ENCODE measurements at places on chromosomes 1 and 21.

GRCh38 chr1:8985915-8986813, 40.1 kb downstream of the SLC2A7 start:
- peak; percentile 97 for DNase-seq

DNA sequence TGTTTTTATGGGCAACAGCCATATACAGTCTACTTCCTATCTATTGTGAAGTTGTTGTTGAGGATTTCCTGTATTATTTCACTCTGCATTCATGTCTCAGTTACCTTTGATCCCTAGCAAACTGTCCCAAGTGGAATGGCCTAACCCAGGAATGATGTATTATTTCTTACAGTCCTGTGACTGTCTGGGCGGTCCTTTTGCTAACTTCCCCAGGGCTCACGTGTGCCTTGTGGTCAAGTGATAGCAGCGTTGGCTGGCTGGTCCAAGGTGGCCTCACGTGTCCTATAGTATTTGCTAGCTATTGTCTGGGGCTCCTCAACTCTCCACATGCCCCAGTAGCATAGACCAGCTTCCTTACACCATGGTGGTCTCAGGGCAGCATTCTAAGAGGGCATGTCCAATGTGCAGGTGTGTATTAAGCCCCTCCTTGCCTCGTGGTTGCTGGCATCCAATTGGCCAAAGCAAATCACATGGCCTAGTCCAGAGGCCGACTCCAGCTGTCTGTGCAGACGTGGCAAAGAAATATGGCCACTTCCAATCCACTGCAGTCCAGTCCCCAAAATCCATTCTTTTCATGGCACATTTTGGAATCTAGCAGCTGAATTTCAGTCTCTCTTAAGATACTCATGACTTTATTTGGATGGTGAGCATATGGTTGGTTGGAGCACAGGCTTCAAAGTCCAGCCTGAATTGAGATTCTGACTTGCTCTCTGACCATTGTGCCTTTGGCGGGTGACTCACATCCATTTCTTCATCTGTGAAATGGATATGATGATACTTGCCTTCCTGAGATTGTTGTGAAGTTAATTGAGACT, 94.1 kb downstream of the GALNT2 start:
- DNase-seq, result no peak

DNA sequence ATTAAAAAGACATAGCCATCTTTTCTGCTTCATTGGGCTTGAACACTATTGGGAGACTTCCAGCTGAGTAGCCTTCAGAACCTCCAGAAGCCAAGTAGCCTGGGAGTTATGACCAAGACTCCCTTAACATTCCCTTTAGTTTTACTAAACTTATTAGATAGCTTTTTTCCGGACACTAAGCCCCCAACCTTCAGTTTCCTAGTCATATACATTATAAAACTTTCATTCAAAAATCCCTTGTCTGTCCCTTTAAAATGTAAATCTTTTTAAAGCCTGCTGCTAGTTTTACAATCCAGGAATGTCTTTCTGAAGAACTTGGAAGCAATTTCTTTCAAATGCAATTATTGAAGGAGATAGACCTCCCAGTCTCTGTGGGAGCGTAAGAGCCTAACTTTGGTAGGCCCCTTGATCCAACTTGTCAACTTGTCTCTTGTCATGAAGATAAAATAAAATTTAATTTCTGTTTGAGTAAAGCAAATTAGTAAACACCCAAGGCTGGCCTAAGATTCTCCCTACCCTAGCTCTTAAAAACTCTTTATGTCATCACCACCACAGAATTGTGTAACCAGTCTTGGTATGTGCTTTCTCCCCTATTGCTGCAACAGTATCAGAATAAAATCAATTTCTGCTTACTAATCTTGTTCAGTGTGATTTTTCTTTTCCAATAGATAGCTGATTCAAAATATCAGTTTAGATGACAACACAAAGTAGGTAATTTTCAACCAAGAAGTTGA, 796.2 kb downstream of the PLA2G4A start:
- no peak for DNase-seq

DNA sequence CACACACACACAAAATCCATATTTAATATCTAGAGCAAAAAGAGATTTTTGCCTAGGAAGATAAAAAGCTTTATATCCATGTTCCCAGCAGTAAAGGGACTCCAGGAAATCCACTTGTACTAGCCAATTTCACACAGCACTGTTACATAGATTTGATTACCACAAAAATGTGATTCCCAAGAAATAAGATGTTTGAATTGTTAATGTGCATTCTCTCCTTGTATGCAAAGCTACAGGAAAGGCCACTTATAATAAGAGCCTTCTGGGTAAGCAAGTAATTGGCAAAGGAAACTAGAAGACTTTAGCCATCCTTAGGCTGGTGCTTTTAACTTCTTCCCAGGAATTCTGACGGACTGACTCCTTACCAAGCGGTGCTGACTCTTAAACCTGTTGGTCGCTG, 89.3 kb downstream of the LBR start:
- DNase-seq, result no peak

- DNase-seq, result peak; percentile 87
Observed at GRCh38 chr21:27359141-27359540, 392.3 kb upstream of the ADAMTS5 start.
